ENCODE measurements at places on chromosomes 11 and 22.

- no peak for DNase-seq
These were observed 90.9 kb upstream of the TP53I11 start for GRCh38 chr11:45041596-45041995.

- DNase-seq, result peak; percentile 27
These were observed 476.9 kb downstream of the MIAT start for GRCh38 chr22:27134315-27134701.

GRCh38 chr22:32044913-32045312 lies 1.9 kb downstream of the SLC5A1 start:
- DNase-seq, result no peak

DNA sequence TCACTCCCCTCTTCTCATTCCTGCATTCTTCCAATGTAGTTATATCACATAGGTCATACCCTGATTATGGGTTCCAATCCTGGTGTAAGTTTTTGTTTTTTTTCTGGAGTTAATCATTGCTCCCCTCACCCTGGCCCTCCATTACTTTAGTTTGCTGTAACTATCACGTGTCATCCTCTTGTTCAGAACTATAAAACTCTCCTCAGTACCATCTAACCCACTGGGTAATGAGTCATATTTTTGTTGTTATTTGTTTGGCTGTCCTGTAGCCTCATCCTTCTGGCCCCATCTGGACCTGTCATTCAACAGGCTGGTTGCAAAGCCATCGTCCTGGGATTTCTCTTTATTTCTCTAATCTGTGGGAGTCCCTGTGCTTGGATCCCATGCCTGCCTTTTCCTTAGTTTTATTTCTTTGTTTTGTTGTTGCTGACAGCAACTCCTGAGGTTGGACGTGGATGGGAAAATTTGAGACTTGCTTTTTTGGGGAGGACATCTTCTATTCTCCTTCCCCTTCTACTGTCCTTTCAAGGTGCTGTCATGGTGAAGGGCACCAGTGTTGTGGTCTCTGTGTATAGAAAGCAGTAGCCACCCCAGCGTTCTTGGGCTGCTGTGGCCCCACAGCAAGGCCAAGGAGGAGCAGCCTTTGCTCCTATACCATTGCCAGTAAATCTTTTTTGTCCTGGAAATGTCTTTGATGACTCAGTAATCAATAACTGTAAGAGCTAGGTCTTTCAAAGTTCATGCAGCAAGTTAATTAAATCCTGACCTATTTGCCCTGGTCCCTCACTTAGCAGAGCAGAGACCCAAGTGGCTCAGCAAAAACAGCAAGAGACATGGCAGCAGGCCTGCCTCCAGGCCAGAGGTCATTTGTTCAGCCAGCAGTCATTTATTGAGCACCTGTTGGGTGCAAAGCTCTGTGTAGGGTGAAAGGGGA lies 82.5 kb downstream of the C22orf31 start:
- DNase-seq, result no peak

DNA sequence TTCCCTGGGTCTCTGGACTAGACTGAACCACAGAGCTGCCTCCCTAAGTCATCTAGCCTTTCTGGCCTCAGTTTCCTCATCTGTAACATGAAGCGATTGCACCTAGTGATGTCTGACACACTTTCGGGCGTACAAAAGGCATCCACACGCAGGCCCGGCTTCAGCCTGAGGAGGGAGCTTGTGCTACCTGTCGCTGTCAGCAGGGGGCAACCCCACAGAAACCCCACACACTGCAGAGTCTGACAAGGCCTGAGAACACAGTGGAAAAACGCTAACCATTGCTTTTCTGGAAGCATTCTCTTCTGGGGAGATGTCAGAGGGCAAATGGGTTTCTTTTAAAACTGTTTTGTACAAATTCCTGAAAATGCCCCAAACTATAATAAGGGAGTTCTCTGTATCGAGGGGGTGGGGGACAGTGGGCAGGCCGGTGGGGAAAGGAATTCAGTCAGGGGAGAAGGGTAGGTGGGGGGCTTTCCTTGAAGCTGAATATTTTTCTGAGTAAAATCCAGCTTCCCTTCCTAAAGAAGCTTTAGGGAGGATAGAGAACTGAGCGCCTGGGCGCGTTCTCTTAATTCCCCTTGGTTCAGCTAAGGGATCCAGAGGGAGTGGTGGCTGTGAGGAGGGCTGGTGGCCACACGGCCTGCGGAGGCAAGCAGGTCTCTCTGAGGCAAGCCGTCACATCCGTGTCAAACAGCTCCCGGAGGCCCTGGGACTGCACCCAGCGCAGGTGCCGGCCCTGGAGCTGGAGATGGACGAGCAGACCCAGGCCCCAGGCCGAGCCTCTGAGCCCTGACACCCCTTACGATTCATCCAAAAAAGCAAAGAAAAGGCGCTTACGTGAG lies 533 bp downstream of the ELF5 start:
- DNase-seq, result no peak

DNA sequence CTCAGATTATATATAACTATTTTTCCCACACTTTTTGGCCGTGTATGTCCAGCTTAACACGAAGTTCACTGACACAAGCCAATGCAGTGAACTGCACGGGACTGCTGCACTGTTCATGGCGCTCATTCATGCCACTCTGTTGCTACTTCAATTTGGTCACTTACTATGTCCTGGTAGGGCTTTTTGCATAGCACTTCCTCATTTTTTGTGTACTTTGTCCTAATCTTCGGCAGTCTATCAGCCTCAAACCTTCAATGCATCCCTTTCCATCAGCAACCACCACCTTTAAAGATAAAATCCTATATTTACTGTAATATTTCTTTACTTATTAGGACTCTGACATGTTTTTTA lies 18.7 kb upstream of the ARHGAP32 start:
- no peak for DNase-seq

- no peak for DNase-seq
These were observed 649.0 kb upstream of the ANO5 start for GRCh38 chr11:21543901-21544300.

DNA sequence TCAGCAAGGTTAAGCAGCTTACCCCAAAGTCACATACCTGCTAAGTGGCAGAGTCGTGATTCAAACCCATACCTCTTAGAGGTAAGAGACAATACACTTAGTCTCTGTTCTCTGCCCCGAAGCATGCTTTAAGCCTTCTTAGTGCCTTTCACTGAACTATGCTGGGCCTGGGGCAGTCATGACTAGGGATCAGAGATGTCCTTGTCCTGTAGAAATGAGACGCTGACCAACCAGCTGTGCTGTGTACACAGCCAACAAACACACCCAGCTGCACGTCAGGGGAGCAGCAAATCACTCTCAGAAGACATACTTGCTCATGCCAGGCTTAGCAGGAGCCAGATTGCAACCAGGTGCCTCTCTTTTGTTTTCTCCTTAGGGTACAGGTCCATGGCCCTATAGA lies 255.7 kb downstream of the BUD13 start:
- DNase-seq, result no peak

- DNase-seq, result no peak
These were observed 141.3 kb downstream of the GRIK4 start for GRCh38 chr11:120652705-120653335.

Data from skin of body (tissue), 3 donors.